Stimulated activated memory B cell treated with anti-CD40 and anti-IgM and Interleukin-4, amounts not matched to agents 10 μg/mL and 1 μg/mL and 100 μg/mL, for 72 hours (primary cell): ENCODE measurements at places on chromosomes 6 and 20.
A peak's percentile ranks its signal among the peaks of the same experiment; 100 is the strongest.

DNA sequence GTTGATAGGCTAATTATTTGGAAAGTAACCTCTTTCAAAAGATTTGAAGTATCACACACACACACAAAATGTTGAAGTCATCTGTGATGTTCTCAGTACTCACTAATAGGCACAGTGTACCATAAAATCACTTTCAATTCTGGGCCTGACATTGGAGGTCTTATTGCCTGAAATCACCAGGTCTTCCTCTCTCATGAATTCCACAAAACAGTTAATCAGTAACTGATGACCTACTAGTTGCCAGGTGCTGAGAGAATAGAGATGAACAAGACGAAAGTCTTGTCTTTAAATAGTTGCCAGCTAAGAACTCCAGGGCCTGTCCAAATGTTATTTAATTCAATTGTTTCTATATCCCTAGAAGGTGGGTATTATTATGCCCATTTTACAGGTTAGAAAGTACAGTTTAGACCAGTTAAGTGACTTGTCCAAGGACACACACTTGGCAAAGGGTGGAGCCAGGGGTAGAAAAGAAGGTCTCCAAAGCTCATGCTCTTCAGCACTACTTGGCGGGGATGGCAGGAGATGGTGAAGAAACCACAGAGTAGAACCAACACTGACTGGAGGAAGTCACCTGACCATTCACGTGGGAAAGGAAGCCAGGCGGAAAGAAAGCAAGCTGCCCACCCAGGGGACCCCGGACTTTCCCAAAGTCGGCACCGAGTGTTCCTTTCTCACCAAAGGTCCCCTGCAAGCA lies 116.4 kb downstream of the KIF6 start:
- ATAC-seq = peak; percentile 45

DNA sequence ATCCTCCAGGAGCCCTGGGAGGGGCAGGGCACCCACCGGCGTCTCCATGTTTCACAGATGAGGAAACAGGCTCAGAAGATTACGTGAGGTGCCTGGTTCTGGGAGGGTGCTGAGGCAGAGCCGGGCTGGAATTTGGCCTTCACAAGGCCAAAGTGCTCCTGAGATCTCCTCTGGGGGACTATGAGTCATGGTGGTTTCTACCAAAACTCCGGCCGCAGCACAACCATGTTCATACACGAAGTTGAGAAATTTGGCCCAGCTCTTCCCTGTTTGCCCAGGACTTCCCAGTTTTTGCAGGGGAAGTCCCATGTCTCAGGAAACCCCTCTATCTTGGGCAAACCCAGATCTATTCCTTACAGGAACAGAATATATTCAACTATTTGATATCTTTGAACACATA lies 172.9 kb upstream of the CDYL start:
- ATAC-seq = no peak

GRCh38 chr20:47867831-47868230 lies 82.5 kb upstream of the SULF2 start:
- ATAC-seq = no peak

- ATAC-seq = no peak
Observed at GRCh38 chr20:58711266-58712051, 18.9 kb downstream of the NPEPL1 start.

GRCh38 chr6:16158943-16159557 lies 30.2 kb downstream of the MYLIP start:
- no peak for ATAC-seq

- no peak for ATAC-seq
Observed at GRCh38 chr6:1463751-1464426, 74.5 kb downstream of the FOXF2 start.
